Ascending aorta (tissue), 2 donors: ENCODE measurements at places on chromosomes 12 and 14. TPM values are rescaled to one million over a fixed set of nuclear protein-coding genes. Genes with fewer than 3 reads are reported as not detected.

- DNase-seq = no peak
Observed at GRCh38 chr12:128008341-128008740, 258.6 kb upstream of the TMEM132C start.

DNA sequence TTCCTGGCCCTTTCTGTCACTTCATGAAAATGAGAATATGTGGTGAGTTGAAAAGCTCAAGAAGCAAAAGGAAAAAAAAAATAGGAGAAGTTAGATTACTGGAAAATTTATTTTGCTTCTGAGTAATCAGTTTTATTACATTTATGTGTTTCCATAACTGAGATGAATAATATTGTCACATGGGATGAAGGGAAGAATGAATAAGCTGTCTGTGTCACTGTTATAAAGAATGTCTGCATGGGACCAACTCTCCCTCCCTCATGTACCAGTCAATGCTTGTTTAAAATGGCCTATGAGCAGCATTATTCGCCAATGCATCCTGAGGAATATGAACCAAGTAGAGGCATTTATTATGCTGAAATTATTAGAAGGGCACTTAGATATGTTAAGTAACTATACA, 246.3 kb downstream of the PRKD1 start:
- no peak for DNase-seq

GRCh38 chr14:90447720-90448497, 51.1 kb downstream of the CALM1 start:
- no peak for DNase-seq

Gene TAS2R31
- total RNA-seq = not detected
